ENCODE measurements at places on chromosomes 5 and 9.

DNA sequence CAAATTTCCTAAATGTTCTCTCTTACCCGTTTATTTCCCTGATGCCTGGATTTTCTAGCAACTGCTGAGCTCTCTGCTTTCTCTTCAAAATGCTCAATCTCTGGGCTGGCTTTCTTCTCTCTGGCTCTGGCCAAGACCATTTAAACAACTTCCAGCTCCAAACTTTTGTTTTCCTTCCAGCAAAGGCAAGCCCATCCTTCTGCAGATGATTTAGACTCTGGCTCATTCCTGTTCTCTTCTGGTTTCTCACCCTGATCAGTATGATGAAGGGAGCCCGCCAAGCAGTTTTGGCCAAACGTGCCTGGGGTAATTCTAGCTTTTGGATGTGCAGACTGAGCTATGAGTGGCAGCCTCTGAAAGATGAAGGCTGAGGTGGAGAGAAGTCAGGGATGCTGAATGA, 78.1 kb downstream of the HSPA4 start:
- no peak for DNase-seq

GRCh38 chr9:37989701-37990100, 79.3 kb downstream of the SHB start:
- no peak for DNase-seq

DNA sequence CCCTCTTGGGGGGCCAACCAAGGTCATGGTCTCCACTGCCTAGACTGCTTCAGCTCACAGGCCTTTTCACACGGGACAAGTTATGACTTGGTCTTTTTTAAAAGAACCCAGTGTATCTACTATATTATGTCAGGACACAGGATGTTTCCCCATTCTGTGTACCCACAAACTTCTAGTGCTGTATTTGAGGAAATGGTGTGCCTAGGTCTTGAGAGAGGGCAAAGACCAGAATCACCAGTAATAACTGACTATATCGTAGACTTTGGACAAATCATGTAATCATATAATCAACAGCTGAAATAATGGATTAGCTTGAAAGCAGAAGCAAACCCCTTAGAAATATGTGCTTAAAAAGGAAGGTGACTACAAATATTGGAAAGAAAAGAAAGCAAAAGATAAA, 133.3 kb downstream of the ARL15 start:
- DNase-seq = no peak

DNA sequence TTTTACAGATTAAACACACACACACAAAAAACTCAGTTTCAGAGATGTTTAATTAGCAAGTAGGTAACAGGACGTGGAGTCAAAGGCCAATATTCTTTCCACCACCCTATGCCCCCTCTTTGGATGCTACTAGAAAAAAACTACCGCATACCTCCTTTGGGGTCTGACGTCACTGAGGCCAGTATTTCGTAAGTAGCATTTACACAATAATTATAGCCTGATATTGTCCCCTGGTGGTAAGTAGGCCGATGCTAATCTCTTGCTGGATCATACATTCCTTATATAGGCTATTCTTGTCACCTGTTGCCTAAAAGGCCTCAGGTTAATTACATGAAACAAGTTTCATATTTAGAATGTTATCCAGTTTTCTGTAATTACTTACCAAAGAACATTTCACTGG, 21.0 kb upstream of the SMARCA2 start:
- no peak for DNase-seq

DNA sequence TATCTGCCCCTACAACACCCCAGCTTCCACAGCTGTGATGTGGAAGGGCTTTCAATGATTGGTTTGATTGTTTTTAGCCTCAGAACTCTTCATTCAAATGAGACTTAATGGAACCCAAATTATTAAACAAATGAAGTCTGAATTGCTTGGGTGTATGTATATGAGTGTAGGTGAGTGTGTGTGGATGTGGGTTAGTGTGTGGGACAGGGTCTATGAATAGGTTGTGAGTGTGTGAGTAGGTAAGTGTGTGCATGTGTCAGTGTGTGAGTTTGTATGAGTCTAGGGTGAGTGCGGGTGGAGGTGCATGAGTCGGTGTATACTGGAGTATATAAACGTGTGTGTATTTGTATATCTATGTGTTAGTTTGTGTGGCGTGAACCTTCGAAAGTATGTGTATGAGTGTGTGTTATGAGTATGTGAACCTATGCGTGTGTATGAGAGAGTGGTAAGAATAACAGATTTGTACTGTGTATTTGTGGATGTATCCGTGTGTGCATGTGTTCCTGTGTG, 26.9 kb downstream of the COL15A1 start:
- DNase-seq = no peak

DNA sequence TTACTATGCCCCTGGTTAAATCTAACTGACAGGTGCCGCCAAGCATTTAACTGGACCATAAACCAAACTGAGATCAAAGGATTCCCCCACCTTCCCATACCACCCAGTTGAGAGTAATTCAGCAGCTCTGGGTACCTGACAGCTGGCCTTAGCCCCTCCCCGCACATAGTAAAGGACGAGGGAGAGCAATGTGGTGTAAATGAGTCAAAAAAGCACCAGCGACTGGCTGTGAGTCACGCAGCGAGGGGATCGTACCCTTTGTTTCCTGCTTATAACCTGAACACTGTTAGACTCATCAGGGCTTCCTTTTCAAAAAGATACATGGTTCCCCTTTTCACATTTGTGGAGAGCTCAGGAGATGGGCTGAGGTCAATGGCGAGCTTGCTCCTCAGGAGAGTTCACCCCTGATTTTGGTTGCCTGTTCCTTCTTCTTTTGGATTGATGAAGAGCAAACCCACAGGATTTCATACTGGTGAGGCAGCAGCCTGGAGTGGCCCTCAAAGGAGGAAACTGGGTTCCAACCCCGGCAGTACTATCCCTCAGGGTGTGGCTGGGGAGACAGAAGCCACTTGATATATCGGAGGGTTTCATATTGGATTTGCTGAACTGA, 71.5 kb downstream of the ANKRD33B start:
- DNase-seq = peak; percentile 96

- DNase-seq = peak; percentile 64
Observed at GRCh38 chr5:135560858-135561257, 17.9 kb downstream of the CXCL14 start.

- no peak for DNase-seq
Observed at GRCh38 chr9:133916159-133916541, 76.0 kb downstream of the VAV2 start.

DNA sequence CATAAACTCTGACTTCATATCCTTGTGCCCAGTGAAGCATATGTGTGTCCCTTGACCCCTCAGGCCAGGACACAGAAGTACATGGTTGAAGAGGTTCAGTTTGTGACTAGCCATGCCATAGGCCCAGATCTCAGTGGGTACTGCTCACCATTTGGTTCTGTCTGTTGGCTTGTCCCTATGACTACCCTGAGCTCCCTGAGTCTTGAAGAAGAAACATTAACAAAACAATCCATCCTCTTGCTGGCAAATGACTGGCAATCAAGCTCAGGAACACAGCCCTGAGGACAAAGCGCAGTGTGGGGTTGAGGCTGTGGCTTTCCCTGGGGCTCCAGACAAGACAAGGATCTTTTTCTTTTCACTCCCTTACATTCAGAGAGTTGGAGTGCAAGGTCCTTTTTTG, 46.3 kb downstream of the TNFAIP8 start:
- DNase-seq = no peak

DNA sequence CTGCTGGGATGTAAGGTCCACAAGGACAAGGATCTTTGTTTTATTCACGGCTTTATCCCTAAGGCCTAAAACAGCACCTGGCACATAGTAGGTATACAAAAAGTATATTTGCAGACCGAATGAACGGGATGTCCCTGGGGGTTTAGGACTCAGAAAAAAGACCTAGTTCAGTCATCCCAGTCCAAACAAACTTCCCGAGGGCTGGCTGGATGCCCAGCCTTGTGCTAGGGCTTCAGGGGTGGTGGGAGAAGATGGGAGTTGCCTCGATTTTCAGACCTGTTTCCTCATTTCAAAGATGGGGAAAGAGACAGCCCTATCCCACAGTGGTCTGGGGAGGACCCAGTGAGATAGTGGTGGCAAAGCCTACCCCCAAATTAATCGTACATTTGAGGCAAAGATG, 3.0 kb upstream of the PROB1 start:
- DNase-seq = no peak

DNA sequence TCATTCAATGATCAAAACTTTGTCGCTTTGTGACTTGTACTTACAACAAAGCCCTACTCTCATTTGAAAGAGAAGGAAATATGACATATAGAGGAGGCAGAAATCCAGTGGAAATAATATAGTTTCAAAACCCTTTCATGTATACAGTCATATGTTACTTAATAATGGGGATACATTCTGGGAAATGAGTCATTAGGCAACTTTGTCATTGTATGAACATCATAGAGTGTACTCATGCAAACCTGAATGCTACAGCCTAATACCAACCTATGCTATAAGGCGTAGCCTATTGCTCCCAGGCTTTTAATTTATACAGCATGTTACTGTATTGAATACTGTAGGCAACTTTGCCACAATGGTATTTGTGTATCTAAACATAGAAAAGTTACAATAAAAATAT, 69.0 kb upstream of the SMC2 start:
- no peak for DNase-seq

DNA sequence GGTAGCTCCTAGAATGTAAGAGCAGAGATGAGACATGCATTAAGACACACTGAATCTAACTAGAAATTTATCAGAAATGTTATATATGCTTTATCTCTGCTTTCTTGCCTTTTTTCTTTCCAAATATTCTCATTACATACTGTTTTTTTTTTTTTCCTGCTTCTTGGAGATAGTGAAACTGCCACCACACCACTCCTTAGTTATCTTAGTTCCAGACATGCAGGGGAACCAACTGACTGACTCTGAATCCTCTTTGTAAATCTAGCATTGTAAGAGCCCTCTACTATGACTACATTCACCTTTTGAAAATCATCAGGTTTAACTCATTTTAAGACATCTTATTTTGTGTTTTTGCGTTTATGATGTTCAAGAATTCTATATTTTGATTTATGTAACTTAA, 181.3 kb upstream of the ST8SIA4 start:
- no peak for DNase-seq

DNA sequence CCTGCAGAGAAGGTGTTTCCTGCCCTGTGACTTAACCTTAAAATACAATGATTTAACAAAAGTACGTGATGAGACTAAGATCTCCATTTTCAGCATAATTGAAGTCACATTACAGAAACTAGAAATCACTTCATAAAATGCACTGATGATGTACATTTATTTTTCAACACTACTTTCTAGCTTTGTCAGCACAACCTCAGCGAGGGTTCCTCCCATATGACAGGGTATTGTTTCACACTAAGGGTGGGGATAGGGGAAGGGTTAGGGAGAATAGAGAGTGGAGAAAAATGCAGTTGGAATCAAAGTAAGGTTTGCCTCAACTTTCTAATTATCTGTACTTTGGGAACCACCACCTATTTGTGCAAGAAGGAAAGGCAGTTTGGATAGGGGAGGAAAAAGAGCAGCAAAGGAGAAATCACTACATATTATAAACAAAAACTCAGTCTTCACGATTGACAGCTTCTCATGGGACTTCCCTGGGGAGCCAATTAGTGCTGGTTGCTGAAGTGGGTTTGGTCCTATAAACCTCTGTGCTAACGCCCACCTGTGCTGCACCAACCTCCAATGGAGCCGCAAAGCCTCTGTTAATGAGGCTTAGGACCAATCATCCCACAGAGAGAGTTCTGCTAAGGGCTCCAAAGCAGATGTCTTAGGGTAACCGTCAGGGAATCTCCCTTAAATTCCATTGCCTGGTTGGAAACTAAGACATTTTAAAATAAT, 369.2 kb upstream of the PDE4D start:
- no peak for DNase-seq

GRCh38 chr5:139831624-139832023, 36.0 kb downstream of the PSD2 start:
- DNase-seq = no peak

GRCh38 chr5:39648848-39649227, 224.1 kb upstream of the DAB2 start:
- peak; percentile 79 for DNase-seq

DNA sequence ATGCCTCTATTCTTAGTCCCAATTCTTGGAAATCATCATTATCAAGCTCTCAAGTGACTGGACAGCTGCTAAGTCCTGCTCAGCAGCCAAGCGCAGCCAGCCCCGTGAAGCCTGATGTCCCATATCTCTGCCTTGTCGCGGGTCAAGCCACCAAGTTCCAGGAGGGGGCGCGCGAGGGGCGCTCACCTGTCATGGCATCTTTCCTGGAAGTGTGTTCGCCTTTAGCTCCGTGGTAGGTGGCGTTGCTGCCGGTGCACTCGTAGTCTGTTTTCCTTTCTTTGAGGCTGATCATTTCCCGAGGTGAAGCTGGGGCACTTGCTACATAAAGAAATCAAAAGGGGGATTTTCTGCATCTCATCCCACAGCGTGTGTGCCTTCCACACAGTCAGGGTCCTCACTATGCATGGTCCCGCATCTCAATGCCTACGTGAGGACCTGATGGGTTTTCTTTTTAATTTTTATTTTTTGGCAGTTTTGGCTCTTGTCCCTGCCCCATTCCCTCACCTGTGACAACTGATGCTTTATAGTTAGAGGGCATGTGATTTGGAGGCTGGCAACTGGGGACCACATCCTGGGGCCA, 227.0 kb upstream of the DAP start:
- DNase-seq = peak; percentile 52

DNA sequence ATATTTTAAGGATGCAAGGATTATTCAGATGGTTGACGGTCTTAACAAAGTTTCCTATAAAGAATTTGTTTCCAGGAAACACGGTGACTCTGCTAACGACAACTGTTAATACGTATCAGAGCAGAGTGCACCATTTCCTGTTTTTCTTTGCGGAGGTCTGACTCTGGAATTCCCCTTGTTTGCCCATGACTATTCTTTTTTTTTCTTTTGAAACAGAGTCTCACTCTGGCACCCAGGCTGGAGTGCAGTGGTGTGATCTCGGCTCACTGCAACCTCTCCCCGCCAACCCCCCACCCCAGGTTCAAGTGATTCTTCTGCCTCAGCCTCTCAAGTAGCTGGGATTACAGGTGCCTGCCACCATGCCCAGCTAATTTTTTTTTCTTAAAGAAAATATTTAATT, 115.9 kb downstream of the CDC42SE2 start:
- DNase-seq = peak; percentile 71

GRCh38 chr5:143037071-143037470, 266.9 kb downstream of the ARHGAP26 start:
- peak; percentile 78 for DNase-seq

DNA sequence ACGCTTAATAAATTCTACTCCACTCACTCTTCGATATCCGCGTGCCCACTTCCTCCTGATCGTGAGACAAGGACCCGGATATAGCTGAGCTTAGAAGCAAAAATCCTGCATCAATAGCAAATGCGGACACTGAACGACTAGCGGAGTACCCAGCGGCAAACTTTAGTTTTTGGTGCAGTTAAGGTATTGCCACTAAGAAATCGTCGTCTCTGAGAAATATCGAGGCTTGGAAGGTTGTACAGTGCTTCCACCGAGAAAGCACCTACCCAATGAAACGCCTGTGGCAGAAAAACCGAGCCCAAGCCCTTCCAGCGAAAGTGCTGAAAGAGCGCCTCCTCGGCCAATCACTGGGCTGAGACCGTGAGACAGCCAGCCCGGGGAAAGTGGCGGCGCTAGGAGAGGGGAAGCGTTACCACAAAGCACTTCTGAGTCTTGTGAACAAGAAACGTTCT, 32.2 kb downstream of the ANXA2R start:
- DNase-seq = no peak

Measured in HT1080 (cell line).